ENCODE measurements at places on chromosomes 3 and 15.

- DNase-seq = no peak
These were observed 55.2 kb downstream of the PGPEP1L start for GRCh38 chr15:98952381-98952803.

DNA sequence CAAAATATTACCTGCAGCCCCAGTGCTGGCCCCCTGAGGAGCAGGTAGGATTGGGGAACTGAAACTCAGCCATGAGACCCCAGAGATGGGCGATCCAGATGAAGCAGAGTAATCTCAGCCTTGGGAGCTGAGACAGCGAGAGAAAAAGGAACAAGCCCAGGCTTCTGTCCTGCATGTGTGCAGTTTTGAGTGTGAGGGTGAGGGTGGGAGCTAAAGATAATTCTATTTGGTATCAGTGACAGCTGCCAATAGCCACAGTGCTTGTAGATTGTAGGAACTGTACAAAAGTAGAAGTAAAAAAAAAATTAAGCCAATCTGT, 5.9 kb downstream of the ATP8B4 start:
- no peak for DNase-seq

DNA sequence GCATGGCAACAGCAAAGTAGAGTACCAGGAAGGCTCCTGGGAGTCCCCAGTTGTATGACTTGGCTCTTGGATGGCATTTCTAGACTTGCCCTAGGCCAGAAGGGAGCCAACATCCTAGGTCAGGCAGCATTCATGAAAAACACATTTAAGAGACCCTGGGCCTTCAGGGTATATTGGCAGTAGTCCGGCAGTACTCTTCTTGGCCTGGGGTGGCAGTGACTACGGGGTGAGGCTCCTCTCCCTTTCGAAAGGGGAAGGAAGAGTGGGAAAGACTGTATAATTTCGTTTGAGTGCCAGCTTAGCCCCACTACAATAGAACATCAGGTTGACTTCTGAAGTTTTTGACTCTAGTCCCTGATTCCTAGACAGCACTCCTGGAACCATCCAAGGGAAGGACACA, 136.4 kb downstream of the ZIC4 start:
- DNase-seq = no peak

DNA sequence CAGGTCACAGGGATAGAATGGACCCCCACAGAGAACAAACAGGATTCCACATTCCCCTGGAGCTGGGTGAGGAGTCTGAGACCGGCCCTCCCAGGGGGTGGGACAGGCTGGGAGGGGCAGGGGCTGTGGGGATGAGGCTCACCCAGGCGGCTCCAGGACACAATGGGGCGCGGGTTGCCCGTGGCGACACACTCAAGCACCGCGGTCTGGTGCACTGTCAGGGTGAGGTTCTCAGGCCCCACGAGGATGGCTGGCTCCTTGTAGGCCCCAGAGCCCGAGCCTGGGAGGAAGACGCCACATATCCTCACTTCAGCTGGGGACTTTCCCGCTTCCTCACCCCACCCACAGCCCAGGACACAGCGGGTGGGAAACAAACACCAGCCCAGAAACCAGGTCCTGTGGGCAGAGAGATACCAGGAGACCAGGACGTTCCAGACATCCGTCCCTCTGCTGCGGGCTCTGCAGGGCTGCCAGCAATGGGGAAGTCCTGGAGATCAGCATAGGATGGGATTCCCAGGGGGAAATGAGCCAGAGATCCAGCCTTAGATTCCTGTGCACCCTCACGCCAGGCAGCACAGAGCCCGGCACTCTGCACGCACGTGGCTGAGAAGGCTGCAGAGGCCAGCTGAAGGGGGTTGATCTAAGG, 30.2 kb downstream of the RNU5B-1 start:
- peak; percentile 37 for DNase-seq

Data from ELF-1 (cell line).